COLO829 (cell line): ENCODE measurements at places on chromosomes 6 and 20.

- DNase-seq: peak; percentile 87
These were observed 45.9 kb upstream of the PXDC1 start for GRCh38 chr6:3797231-3798054.

GRCh38 chr20:1950836-1951235 is 43.0 kb downstream of the PDYN start:
- no peak for DNase-seq

- DNase-seq: no peak
These were observed 45.2 kb downstream of the KIF16B start for GRCh38 chr20:16528078-16528477.

GRCh38 chr20:14992153-14992552 is 654.7 kb upstream of the FLRT3 start:
- no peak for DNase-seq

GRCh38 chr6:7909323-7910276 is 988 bp downstream of the TXNDC5 start:
- DNase-seq: peak; percentile 51

GRCh38 chr6:50093116-50093937 is 43.6 kb upstream of the DEFB112 start:
- no peak for DNase-seq

- DNase-seq: no peak
These were observed 104.0 kb downstream of the VEGFA start for GRCh38 chr6:43873806-43874714.

GRCh38 chr6:122799916-122800686 is 11.0 kb downstream of the SMPDL3A start:
- no peak for DNase-seq

DNA sequence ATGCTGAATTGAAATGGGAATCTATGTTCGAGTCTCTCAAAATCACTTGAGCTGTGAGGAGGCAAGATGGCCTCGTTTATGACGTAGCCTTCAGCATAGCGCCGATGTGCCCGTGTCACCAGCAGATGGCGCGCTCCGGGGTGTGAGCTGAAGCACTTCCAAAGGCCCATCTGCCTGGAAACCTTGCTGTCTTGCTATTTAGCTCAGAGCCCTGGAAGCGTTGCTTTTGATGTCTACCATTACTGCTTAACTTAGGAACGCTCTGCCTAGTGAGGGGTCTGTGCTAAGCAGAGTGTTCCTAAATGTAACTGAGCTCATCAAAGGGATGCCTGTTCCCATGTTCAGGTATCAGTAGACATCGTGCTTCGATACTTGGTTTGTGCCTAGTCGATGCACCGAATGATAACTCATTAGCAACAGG is 67.7 kb downstream of the SYCP2L start:
- peak; percentile 80 for DNase-seq

DNA sequence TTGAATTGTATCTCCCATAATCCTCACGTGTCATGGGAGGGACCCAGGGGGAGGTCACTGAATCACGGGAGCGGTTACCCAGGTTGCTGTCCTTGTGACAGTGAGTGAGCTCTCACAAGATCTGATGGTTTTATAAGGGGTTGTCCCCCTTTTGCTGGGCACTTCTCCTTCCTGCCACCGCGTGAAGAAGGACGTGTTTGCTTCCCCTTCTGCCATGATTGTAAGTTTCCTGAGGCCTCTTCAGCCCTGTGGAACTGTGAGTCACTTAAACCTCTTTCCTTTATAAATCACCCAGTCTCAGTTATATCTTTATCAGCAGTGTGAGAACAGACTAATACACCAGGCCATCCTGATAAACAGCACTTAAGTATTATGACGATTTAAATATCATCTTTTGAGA is 9.0 kb upstream of the MRGBP start:
- no peak for DNase-seq

GRCh38 chr20:13684566-13685222 is 46.0 kb upstream of the TASP1 start:
- no peak for DNase-seq

GRCh38 chr20:48788486-48789072 is 39.2 kb downstream of the PREX1 start:
- no peak for DNase-seq

- no peak for DNase-seq
These were observed 693.8 kb downstream of the KHDRBS2 start for GRCh38 chr6:61592238-61592637.

DNA sequence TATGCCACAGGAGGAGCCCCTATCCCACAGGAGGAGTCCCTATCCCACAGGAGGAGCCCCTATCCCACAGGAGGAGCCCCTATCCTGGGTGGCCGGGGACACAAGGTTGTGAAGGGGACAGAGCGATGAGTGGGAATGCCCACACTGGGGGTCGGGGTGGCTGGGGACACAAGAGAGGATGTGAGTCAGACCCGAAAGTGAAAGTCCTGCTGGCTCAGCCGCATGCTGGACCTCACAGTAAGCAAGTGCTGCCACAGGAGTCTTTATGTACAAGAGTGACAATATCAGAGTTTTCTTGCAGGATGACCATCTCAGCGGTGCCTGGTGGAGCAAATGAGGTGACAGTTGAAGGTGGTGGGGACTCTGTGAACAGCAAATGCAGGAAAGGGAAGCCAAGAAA is 93.7 kb downstream of the PSMB1 start:
- DNase-seq: no peak

- DNase-seq: no peak
These were observed 1.8 kb upstream of the HEBP2 start for GRCh38 chr6:138401960-138402837.

GRCh38 chr20:50704514-50704913 is 13.2 kb upstream of the RIPOR3 start:
- DNase-seq: no peak

- no peak for DNase-seq
These were observed 62.0 kb downstream of the ARID1B start for GRCh38 chr6:156839129-156839528.

GRCh38 chr6:168218785-168219566 is 100.6 kb downstream of the DACT2 start:
- no peak for DNase-seq

DNA sequence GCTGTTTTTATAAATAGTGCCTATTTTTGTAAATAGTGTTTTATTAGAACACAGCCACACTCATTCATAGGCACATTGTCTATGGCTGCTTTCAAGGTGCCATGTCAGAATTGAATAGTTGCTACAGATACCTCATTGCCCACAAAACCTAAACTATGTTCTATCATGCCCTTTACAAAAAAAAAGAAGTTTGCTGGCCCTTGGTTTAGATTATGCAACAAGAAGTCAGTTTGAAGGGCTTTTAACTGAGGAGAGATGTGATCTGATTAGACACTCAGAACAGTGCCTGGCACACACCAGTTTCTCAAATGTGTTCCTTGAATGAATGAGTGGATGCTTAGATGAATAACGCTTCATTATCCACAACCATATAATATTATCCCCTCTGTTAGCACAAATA is 366.1 kb downstream of the MAFB start:
- no peak for DNase-seq

DNA sequence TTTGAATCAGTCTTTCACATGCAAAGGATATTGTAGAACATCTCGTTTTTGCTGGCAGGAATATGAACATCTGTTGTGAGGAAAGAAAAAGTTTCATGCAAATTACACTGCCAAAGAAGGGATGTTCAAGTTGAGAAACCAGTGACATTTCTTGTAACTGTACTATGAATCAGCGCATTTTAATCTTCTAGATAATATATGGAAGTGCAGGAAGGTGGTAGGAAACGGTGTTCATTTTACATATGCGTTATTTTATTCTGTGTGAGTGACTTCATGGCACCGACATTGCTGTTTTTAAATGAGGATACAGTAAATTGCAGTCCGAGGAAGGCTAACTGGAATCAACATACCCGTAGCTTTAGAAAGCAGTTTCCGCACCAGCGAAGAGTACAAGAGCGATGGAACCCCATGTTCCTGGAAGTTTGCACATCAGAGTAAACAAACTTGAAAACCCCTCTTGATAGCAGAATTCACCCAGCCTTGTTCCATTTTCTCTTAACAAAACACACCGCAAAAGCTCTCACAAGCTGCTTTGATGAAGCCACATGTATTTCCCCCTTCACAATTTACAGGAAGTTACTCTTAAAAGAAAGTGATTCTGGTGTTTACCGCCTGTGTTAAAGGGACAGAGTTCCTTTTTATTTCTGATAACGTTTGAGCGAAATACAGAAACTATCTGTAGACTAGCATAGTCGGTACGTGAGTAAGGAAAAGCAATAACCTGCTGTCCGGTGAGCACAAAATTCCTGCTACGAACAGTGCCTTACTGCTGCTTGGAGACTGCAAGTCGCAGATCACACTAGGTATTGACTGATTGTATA is 11.5 kb downstream of the PRDM1 start:
- peak; percentile 12 for DNase-seq

- DNase-seq: no peak
These were observed 23.6 kb downstream of the TBC1D7 start for GRCh38 chr6:13304580-13305260.

DNA sequence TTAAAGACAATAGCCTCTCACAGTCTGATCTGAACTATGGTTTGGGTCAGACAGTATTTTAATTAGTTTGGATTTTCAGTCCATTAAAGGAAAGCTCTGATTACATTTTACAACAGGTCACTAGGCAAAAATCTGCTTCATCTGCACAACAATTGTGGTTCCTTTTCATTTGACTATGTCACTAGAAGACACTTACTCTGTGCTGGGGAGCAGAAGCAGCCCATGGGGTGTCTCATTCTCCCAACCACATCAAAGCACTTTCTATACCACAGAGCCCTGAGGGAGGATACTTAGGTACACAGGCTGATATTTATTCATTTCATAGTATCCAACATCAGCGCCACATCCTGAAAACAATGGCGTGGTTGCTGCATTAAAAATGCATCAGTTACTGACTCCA is 36.6 kb upstream of the HDAC2 start:
- DNase-seq: no peak

DNA sequence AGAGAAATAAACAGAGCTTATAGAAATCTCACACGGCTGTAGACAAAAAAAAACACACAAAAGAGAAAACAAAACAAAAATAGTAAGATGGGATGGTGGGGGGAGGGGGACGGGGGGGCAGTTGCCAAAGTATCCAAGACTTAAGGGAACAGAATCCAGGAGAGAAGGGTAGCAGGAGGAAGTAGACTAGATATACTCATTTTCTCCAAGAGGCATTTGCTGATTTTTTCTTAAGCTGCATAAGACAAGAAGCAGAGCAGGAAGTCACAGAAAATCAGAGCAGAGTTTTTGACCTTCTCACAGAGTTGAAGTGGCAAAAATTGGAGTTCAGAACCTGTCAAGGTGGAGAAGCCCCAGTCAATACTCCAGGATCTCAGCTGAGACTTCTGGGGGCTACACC is 237.7 kb downstream of the HIVEP2 start:
- no peak for DNase-seq

DNA sequence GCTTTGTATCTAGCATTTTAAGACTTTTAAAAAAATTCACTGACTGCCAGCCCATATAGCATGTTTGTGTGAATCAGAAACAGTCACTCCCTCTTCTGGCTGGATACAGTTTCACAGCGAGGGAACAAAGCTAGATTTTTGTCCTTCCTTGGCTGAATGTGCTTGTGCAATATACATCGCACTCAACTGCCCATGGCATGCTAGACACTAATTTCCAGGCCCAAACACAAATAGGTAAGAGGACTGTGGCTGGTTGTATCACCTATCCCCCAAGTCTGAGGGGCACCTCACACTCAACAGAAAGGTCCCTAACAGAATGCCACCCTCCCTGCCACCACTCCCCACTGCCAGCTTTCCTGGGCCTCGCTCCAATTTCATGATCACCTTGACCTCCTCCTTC is 16.2 kb upstream of the BLCAP start:
- DNase-seq: peak; percentile 74

DNA sequence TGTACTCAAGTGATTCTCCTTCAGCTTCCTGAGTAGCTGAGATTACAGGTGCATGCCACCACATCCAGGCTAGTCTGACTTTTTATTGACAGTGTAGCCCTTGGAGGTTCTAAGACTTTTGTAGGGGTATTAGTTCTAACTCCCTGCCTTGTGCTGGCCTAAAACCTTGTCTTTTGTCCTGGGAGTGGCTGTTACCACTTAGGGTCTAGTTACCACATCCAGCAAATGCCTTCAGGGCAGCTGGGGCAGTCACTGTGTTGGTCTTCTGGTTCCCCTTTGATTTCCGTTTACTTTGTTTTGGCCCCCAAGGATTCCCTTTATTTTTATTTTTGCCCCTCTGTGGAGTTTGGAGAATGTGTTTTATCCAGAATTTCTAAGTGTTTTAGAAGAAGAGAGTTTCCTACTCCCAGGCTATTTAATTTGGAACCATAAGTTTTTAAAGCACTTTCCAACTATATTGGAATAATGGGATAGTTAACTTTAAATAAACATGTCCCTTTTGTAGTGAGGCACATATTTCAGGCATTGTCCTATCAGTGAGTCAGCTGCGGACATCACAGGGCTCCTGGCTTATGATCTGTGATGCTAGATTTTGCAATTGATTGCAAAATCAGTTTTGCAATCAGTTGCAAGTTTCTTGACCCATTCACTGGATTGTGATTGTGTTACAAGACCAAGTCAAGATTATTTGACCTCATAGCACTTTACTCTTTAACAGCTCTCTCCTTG is 25.0 kb downstream of the IL22RA2 start:
- no peak for DNase-seq

- peak; percentile 74 for DNase-seq
These were observed 129.4 kb upstream of the RIN2 start for GRCh38 chr20:19628570-19629134.

DNA sequence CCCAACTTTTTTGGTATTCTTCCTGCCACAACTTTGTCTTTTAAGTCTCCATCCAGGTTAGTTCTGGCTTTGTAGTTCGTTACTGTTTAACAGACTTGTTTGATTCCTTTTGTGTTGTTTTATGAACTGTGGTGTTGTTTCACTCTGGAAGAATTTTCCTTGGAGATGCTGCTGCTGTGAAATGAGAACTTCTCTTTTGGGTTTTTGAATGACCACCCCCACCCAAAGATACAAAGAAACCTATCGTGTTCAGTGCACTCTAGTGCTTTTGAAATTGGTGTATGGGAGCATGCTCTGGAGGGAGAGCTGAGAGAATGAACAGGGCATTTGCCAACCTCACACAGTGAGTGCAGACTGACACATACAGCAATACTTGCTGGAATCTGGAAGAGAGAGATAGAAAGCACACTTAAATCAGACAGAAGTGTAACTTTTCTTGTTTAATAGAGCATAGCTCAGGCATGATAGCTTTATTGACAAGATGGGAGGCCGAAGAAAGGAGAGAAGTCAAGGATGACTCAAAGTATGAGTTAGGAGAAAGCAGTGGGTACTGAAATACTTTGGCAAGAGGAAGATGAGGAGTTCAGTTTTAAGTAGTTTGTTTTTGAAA is 293.1 kb downstream of the SOX4 start:
- no peak for DNase-seq

- no peak for DNase-seq
These were observed 1.1 kb upstream of the ENTPD6 start for GRCh38 chr20:25194333-25194972.

GRCh38 chr6:11486959-11487358 is 50.6 kb upstream of the TMEM170B start:
- DNase-seq: no peak

GRCh38 chr6:42509765-42510164 is 54.1 kb upstream of the UBR2 start:
- no peak for DNase-seq
